ENCODE measurements at places on chromosomes 4 and X. TPM values are rescaled to one million over a fixed set of nuclear protein-coding genes. Genes with fewer than 3 reads are reported as not detected.

GRCh38 chr4:146235654-146236177 is 21.4 kb downstream of the REELD1 start:
- no peak for DNase-seq

- peak; percentile 50 for DNase-seq
These were observed 43.2 kb downstream of the TMEM144 start for GRCh38 chr4:158253350-158253980.

- no peak for DNase-seq
These were observed 446 bp upstream of the UBE2A start for GRCh38 chrX:119573840-119574393.

DNA sequence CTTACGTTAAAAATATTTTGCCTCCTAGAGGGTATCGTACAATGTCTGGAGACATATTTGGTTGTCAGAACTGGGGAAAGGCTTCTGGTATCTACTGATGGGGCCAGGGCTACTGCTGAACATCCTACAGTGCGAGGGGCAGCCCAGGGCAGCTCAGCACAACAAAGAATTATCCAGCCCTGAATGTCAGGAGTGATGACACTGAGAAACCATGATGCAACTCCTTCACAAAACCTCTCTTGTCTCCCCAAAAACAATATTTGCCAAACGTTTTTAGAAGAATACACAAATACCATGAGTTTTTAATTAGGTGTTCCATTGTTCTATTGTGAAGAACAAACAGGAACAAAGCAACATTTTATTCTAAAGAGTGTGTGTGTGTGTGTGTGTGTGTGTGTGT is 43.4 kb upstream of the CLNK start:
- DNase-seq = no peak

Gene HTR2C
- total RNA-seq = not detected
